ENCODE measurements at places on chromosomes 11 and 22.

- no peak for DNase-seq
Observed at GRCh38 chr11:92035488-92035887, 189.1 kb upstream of the FAT3 start.

- DNase-seq = no peak
Observed at GRCh38 chr11:13883042-13883441, 79.5 kb upstream of the SPON1 start.

GRCh38 chr11:19499999-19500398, 212.6 kb upstream of the NAV2 start:
- no peak for DNase-seq

- DNase-seq = no peak
Observed at GRCh38 chr22:32407936-32408335, 4.1 kb downstream of the RTCB start.

DNA sequence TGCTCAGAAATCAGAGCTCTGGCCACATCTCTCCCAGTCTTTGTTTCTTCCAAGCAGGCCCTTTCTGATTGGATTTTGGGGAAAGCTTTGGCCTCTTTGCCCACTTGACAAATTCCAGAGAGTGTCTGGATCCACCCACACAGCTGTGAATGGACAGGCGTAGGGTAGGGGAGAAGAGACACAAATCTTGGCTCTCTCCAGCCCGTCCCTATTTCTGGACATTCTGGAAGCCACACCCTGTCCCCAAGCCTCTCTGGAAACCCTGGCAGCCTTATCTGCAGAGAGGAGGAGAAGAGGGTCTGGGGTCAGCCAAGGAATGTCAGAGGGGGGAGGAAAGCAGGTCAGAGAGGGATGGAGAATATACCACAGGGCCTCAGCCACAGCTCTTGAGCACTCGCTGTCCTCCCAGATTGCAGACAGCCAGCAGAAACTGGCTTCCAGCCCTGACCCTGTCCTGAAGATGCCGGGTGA, 59.5 kb upstream of the WNT11 start:
- no peak for DNase-seq

DNA sequence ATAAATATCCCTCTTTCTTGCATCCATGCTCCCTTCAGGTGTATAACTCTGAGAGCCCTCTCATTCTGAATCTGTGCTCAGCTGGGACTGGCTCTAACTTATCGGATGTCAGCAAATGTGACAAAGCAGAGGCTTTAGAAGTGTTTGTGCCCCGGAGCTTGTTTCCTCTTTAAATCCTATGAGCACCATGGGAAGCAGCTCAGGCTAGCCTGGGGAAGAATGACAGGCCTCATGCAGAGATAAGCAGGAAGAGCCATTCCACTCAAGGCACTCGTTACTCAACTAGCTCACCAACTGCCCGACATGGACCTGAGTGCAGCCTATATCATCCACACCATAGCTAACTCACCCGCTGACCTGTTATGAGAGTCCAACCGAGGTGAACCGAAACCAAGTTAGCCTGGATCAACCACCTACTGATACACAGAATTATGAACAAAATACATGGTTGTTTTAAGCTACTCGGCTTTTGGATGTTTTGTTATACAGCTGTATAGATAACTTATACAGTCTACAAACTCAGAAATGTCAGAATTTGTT, 990.7 kb downstream of the NTM start:
- DNase-seq = no peak

All from HFF-Myc (cell line).